Right ventricle myocardium superior (tissue), 1 donor: ENCODE measurements at places on chromosomes 11 and 22. TPM values are rescaled to one million over a fixed set of nuclear protein-coding genes. Genes with fewer than 3 reads are reported as not detected.

DNA sequence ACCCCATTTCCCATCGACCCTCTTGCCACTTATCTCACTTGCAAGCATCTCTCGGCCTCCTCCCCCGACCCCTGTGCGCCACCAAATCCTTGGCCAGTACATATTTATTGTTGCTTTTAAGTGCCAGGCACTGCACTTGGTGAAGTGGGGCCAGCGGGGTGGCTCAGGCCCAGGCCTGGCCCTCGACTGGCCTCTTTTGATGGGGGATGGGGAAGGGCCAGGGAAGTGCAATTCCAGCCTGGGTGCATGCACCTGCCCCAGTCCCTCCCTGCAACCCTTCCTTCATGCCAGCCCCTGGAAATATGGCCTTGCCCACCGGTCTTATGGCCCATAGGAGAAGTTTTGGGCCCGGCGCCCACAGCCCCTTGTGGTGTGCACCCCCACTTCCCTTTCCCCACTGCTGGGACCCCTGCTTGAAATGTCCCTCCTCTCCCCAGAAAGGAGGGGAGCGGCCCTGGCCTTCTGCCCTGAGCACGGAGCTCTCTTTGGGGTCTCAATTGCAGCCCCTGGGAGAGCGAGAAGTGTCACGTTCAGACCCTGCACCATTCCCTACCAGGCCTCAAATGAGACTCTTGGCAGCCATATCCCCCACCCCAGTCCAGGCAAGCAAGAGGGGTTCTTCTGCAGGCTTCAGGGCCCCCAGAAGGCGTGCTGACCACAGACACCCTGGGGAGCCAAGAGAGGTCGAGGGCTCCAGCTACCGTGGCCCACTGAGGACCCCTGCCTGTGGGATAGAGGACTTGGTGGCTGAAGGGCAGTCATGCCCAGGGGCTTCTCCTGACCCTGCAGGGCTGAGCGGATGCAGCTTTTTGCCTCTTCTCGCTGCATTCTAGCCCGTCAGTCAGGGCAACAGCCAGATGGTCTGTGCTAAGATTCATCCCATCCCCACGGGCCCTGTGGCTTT, 961 bp downstream of the SUSD2 start:
- peak; percentile 47 for DNase-seq

The PATE4 gene
- not detected for total RNA-seq

The STIP1 gene
- total RNA-seq, result 116 TPM

- peak; percentile 38 for DNase-seq
Observed at GRCh38 chr11:30015725-30016412, 961 bp downstream of the KCNA4 start.

The OR4C46 gene
- total RNA-seq, result not detected

GRCh38 chr11:13169709-13170108, 107.9 kb upstream of the BMAL1 start:
- DNase-seq, result no peak
